ENCODE measurements at places on chromosomes 6 and 20. TPM values are rescaled to one million over a fixed set of nuclear protein-coding genes. Genes with fewer than 3 reads are reported as not detected.

ETV7 gene
- total RNA-seq, result 2.5 TPM

GPR6 gene
- total RNA-seq, result not detected

SYNCRIP gene
- total RNA-seq, result 75.7 TPM

DEFB116 gene
- not detected for total RNA-seq

CGA gene
- not detected for total RNA-seq

BPIFB4 gene
- not detected for total RNA-seq

SEMG2 gene
- total RNA-seq, result not detected

DNA sequence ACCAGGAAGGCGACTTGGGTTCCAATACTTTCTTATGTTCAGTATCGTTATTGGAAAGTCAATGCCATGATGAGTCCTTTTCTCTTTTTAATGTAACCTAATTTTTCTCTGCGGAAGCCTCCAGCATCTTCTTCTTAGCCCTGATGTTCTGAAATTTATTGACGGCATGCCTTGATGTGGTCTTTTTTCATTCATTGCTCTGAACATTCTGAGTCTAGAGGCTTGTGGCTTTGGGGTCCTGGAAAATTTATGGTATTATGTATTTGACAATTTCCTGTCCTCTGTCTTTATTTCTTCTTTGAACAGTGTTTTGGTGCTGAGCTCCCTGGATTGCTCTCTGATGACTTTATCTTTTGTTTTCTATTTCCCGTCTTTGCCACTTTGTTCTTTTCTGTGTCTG is 28.7 kb upstream of the MAS1 start:
- no peaks in the 10 kb centered on the region for H3K27me3 ChIP-seq
- H3K4me3 ChIP-seq, result no peak overlapping the region
- H3K27ac ChIP-seq, result no peak overlapping the region

GRCh38 chr6:83384751-83385150 is 46.1 kb downstream of the ME1 start:
- no peak for DNase-seq
- H3K4me1 ChIP-seq, result no peaks in the 10 kb centered on the region
- H3K27me3 ChIP-seq, result no peaks in the 10 kb centered on the region
- no peak overlapping the region for H3K27ac ChIP-seq
- H3K4me3 ChIP-seq, result no peak overlapping the region

- no peak overlapping the region for H3K4me3 ChIP-seq
- DNase-seq, result peak; percentile 68
- H3K27ac ChIP-seq, result no peak overlapping the region
- no peaks in the 10 kb centered on the region for H3K4me1 ChIP-seq
- H3K27me3 ChIP-seq, result no peaks in the 10 kb centered on the region
These were observed 102.3 kb downstream of the DLL1 start for GRCh38 chr6:170188571-170189001.

GRCh38 chr20:14855171-14855570 is 517.8 kb upstream of the FLRT3 start:
- DNase-seq, result no peak
- H3K4me3 ChIP-seq, result no peak overlapping the region
- no peaks in the 10 kb centered on the region for H3K36me3 ChIP-seq

- H3K27ac ChIP-seq, result no peak overlapping the region
- H3K4me1 ChIP-seq, result peaks cover 15% of the 10 kb centered on the region
- no peaks in the 10 kb centered on the region for H3K27me3 ChIP-seq
- no peak overlapping the region for H3K4me3 ChIP-seq
These were observed 4.1 kb upstream of the TAF4 start for GRCh38 chr20:62069741-62070216.

DNA sequence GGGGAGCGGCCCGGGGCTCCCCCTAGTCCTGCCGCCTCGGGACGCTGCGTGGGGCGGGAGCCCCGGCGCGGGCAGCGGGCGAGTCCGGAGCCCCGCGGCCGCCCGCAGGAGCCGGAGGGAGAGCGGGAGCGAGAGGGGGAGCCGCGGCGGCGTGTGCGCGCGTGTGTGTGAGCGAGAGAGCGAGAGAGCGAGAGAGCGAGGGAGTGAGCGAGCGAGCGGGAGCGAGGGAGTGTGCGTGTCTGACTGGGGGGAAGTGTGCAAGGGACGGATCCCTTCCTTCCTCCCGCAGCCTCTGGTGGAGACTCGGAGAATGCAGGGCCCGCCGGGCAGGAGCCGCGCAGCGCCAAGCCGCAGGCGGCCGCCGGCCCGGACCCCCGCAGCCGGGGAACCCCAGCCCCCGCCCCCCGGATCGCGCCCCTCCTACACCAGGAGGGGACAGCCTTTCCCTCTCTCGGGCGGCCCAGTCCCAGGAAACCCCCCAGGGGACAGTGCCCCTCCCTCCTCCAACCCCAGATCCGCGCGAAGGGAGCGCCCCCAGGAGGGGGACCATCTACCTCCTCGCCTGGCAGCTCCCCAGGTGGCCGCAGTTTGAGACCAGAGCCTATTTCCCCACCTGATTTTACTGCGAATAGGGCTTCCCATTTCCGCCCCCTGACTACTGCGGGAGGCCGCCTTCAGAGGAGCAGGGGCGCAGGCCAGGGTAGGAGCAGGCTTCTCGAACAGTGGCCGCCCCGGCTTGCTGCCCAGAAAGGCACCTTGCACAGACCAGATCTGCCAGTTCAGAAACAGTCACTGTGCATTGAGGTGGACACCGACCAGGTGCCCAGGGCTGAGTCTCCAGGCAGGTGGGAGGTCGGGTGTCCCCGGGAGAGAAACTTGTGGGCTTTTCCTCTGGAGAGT is at the start of gene CDH22:
Gene CDH22, minus strand, starts transcription at position 241 of the 900 bp plus-strand sequence. CDS start 57,204 bp downstream, outside the sequence.
- H3K27me3 ChIP-seq, result peaks cover 91% of the 10 kb centered on the region
- no peak within 1 kb of the TSS for H3K27ac ChIP-seq
- peak within 1 kb of the TSS; percentile 30 for H3K4me3 ChIP-seq
- H3K4me1 ChIP-seq, result peaks cover 35% of the 10 kb centered on the region
- DNase-seq, result no peak

DNA sequence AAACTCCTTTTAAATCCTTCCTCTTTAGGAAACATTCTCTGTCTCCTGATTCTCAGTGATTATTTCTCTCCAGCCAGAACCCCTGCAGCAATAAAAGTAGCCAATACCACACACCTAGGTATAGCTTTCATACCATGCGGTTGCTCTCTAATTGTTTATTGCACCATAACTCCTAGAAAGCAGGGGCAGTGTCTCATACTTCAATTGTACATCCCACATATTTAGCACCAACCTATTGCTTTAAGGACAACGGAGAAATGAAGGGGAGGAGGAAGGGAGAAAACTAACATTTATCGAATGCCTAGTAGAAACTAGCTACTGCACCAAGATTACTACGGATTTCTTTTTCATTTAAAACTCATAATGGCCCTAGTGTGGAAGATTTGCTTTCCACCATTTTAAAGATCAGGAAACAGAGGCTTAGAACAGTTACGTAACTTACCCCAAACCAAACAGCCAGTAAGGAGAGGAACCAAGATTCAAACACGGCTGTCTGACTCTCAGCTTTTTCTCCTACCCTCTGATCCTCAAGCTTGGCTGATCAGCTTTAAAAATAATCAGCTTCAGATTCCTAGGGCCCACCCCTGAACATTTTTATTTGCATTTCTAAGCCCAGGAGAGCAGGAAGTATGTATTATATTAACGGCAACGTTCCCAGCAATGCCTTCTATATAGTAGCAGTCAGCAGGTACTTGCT is 43.4 kb upstream of the ATXN1 start:
- H3K36me3 ChIP-seq, result no peaks in the 10 kb centered on the region
- DNase-seq, result no peak
- H3K27me3 ChIP-seq, result no peaks in the 10 kb centered on the region
- no peak overlapping the region for H3K27ac ChIP-seq
- no peak overlapping the region for H3K4me3 ChIP-seq

- H3K36me3 ChIP-seq, result no peaks in the 10 kb centered on the region
- H3K27ac ChIP-seq, result peak overlapping the region; percentile 76
- no peaks in the 10 kb centered on the region for H3K27me3 ChIP-seq
- peaks cover 27% of the 10 kb centered on the region for H3K4me1 ChIP-seq
- DNase-seq, result no peak
These were observed 67.9 kb upstream of the RNF24 start for GRCh38 chr20:4083098-4083865.

DNA sequence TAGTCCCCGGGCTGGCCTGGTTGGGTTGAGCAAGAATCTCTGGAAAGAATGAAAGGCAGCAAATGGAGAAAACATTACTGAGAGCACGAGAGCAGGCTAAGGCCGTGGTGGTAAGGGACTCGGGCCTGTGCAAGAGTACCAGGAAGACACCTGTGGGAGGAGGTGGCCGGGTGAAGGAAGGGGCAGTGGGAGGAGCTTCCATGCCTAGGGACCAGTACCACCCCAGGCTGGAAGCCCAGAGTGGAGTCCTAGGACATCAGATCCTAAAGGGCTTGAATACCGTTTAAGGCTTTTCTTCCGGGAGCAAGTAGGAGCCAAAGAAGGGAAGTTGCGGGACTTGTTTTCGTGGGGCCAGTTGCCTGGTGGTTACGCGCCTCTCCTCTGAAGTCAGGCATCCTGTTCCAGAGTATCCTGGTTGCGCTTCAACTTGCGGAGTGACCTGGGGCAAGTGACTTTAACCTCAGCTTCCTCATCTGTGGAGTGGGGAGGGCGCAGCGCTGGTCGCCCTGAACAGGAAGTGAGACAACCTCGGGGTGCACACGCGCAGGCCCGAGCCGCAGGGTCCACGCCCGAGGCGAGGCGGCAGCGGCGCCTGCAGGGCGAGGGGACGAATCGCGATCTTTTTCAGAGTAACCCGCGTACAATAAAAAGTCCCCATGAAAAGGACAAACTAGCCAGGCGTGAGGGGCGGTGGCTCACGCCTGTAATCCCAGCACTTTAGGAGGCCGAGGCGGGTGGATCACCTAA is 1.1 kb upstream of the TPD52L2 start:
- peaks cover 32% of the 10 kb centered on the region for H3K4me1 ChIP-seq
- H3K4me3 ChIP-seq, result peak overlapping the region; percentile 91
- peak overlapping the region; percentile 97 for H3K27ac ChIP-seq
- H3K36me3 ChIP-seq, result peaks cover 47% of the 10 kb centered on the region
- DNase-seq, result peak; percentile 98

GRCh38 chr6:84657025-84657424 is 107.4 kb downstream of the TBX18 start:
- H3K27me3 ChIP-seq, result no peaks in the 10 kb centered on the region
- no peak overlapping the region for H3K27ac ChIP-seq
- no peaks in the 10 kb centered on the region for H3K36me3 ChIP-seq
- no peaks in the 10 kb centered on the region for H3K4me1 ChIP-seq
